ENCODE measurements at places on chromosomes 4 and X. TPM values are rescaled to one million over a fixed set of nuclear protein-coding genes. Genes with fewer than 3 reads are reported as not detected.

Gene FAAH2
- total RNA-seq = 5.1 TPM

Gene FRG2
- not detected for total RNA-seq

Gene CTAG2
- total RNA-seq = 17.3 TPM

Gene C4orf46
- 14.7 TPM for total RNA-seq

Gene SPANXD
- total RNA-seq = 13.9 TPM

Gene GYG2
- 2.4 TPM for total RNA-seq

Gene TRAM1L1
- 8.3 TPM for total RNA-seq

Gene IRS4
- total RNA-seq = 0.31 TPM

Gene PPEF1
- 24.6 TPM for total RNA-seq

Gene HSFX3
- 8.7 TPM for total RNA-seq

Gene TMA16
- 34.1 TPM for total RNA-seq

DNA sequence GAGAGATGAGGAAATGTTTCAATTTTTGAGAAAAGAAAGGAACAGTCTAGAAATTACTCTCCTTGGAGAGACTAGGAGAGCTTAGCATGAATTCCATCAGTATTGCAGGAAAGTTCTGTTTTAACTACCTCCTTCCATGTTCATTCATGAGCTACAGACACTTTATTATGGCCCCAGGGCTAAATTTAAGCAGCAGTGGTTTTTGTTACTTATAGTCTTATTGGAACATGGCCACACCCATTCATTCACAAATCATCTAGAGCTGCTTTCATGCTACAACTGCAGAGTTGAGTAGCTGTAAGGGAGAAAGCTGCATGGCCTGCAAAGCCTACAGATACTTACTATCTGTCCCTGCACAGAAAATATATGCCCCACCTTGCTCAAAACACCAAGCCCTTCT, 81.7 kb downstream of the SHISA3 start:
- DNase-seq = no peak

- no peak for DNase-seq
These were observed 177.8 kb downstream of the BANK1 start for GRCh38 chr4:101968364-101968763.

DNA sequence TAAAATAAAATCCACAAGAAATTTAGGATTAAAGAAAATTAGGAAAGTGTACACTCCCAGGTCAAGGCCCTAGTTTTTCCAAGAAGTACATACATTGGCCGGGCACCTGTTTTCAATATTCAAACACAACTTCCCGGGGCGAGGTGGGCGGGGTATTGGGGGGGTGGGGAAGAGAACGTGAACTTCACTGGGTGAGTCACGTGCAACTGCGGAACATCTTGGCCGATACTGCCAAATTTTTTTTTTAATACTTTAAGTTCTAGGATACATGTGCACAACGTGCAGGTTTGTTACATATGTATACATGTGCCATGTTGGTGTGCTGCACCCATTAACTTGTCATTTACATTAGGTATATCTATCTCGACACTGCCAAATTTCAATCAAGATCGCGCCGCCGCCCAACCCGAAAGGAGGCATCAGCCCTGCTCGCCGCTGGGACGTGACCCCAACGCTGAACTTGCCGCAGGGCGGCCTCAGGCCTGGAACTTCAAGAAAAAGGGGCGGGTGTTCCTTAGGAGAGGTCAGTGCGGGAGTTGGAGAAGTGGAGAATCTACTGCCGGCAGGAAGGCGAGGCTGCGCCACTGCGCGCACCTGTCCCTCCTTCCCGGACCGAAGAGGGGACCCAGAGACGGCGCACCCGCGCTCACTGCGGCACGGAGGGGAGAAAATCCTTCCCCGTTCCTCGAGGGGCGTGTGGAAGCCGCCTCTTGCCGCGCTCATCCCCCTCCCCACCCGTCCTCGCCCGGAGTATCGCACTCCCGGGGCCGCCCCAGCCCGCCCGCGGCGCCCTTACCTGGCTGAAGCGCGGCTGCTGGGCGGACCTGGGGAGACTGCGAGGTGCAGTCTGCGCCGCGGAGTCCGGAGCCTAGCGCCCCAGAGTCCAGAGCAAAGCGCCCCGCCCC, at the start of gene TEC:
Gene TEC (minus strand): TSS at position 883 of the 905 bp plus-strand sequence. CDS start 41,224 bp downstream, outside the sequence.
- peak; percentile 54 for DNase-seq

DNA sequence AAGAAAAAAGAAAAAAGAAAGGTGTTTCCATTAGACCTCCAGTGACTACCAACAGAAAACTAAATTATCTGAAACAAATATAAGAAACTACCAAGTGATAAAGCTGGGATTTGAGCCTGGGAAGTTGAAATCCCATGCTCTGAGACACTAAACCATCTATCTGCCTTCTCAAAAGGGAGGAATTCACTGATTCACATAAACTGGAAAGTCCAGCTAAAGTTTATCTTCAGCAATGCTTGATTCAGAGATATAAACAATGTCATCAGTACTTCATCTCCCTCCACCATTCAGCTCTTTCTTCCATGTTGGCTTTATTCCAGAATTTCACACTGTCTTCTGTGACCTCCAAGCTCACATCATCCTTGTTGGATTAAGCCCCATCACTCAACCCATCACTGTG, 96.3 kb downstream of the IQCM start:
- DNase-seq = no peak

- DNase-seq = no peak
These were observed 10.2 kb upstream of the MAGEB10 start for GRCh38 chrX:27797575-27797974.

- no peak for DNase-seq
These were observed 33.3 kb upstream of the SLC2A9 start for GRCh38 chr4:10054571-10055041.

DNA sequence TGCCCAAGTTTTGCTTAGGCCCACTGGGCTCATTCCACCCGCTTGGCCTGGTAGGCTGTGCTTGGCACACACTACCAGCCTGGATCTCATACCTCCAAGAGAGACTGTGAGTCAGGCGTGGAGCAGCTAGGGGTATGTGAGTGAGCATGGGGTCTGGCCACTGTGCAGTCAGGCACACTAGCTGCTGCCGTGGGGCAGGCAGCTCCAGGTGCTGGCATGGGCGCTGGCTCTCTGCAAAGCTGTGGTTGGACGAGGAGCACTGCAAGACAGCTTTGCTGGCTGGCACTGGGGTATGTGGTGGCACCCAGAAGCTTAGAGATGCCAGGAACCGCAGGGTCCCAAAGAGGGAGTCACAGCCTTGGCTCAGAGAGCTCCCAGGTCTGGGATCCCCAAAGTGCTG, 377.8 kb downstream of the KCTD8 start:
- DNase-seq = no peak

DNA sequence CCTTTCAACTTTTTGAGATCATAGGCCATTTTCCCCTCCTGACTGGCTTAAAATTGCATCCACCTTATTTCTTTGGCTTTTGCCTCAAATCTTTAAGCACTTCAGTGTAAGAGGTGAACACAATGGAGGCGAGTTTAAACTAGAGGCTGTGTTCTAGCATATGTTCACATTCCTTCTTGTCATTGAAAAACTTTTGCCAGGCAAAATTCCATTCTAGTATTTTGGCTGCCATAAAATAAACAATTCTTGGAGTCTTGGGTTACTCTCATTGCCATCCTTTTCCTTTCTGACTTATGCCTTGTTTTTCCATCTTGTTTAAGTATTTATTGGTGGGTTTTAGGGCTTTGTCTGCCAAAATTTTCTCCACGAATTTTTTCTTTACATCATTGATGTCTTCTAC, 137.3 kb upstream of the ANXA10 start:
- DNase-seq = no peak

DNA sequence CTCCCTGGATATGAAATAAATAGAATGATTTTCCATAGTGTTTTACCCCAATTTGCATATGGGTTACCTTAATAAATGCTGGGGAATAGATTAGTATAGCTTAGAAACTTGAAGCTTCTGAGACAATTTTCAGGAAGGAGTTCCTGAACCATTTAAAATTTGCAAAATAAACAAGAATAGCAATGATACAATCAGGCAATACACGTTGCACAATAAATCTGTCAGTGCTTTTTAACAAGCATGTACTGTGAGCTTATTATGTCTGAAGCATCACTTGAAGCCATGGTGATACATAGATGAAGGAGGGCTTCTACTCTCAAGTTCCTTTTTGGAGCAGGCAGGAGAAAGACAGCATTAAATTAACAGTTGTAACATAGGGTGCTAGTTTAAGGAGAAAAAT, 84.2 kb upstream of the WDFY3 start:
- no peak for DNase-seq

DNA sequence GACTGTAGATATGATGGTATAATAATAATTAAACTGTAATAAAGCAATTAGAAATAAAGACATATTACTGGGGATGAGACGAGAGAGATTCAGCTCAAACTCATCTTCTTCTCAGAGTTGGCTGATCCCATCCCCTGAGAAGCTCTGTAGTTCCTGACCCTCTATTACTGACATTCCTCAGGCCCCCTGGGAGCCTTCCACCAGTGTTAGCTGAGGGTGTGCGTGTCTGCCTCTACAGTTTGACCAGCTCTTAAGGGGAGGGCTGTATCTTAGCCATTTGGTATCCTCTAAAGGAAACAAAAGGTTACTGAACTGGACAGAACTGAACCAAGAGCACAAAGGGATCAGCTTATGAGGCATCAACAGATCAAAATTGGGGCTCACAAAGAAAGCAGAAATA, 11.2 kb downstream of the FHDC1 start:
- DNase-seq = no peak

DNA sequence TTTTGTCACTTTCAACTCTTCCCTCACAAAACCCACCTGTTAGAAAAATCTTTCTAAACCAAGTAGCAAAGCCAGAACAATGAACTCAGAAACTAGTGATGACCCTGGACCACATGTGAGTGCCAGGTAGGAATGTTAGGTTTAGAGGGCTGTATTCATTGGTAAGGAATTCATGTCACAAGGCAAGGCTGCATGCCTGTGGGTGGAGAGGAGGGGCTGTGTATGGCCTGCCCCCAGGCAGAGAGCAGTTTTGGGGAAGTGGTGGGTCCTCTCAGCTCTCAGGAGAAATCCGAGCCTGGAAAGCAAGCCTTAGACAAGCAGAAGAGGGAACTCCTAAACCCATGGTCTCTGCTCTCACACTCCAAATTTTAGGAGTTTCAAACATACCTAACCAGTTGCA, 2.4 kb downstream of the RNF175 start:
- no peak for DNase-seq

DNA sequence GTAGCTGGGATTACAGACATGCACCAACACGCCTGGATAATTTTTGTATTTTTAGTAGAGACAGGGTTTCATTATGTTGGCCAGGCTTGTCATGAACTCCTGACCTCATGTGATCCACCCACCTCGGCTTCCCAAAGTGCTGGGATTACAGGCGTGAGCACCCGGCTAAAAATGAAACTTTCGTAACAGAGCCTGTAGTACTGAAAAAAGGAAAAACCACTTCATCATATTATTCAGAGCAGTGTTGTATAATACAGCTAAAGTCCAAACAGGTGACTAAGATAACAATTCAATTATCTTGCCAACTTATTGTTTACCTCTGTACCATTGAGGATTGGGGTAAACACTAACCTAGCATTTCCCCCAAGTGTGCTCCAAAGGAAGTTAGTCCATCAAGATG, 43.9 kb upstream of the HPRT1 start:
- no peak for DNase-seq

DNA sequence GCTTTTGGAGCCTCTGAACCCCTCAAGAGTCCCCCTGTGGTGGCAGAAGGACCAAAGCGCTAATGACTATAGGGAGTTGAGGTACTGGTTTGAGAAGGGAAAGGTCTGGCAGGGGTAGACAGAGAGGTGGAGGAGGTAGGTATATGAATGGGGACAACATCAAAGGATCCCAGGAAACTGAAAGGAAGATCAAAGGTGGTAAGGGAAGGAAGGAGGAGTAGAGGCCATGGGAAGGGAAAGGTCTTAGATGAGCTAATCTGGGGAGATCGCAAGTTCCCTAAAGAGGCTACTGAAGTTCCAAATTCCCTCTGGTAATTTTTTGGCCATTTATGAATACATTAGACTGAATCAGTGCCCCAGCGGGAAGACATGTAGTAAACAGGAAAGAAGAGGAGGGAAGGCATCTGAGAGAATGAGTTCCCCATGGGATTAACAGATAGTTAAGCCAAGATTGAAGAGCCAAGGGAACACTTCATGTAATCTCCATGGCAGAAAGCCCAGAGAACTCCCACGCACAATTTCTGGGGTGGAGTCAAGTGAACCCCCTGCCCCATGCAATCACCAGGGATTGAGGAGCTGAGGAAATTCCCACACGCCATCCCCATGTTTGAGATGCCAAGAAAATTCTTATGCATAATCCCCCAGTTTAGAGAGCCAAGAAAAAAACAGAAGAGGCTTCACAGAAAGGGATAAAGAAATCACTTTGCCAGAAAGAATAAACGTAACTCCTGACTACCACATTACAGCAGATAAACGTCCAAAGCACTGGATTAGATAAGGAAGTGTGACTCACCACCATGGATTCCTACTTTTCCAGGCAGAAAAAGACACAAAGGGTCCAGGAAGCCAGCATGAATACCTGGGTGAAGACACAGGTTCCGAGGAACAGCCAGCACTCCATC, 25.8 kb downstream of the ZNF630 start:
- peak; percentile 54 for DNase-seq

GRCh38 chr4:53477038-53477565, 99.7 kb downstream of the FIP1L1 start:
- DNase-seq = no peak

- no peak for DNase-seq
These were observed 1036.2 kb upstream of the GRID2 start for GRCh38 chr4:91267543-91267942.

- DNase-seq = no peak
These were observed 187.8 kb downstream of the MID1IP1 start for GRCh38 chrX:38989076-38989475.

DNA sequence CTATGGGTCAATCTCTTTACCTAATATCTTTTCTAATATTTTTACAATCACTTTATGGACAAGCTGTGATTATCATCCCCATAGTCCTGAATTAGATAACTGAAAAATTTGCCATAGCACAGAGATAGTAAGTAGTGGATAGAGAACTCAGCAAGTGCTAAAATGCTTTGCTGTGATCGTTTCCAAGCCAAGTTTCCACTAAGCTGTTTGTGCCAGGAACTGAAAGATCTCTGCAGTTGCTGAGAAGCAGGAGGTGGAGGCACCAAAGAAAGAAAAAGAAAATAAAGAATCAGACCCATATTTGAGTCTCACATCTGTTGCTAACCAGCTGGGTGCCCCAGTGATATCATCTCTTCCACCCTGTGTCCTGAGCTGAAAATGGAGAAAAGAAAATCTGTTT, 605.6 kb upstream of the BOD1L1 start:
- DNase-seq = no peak

DNA sequence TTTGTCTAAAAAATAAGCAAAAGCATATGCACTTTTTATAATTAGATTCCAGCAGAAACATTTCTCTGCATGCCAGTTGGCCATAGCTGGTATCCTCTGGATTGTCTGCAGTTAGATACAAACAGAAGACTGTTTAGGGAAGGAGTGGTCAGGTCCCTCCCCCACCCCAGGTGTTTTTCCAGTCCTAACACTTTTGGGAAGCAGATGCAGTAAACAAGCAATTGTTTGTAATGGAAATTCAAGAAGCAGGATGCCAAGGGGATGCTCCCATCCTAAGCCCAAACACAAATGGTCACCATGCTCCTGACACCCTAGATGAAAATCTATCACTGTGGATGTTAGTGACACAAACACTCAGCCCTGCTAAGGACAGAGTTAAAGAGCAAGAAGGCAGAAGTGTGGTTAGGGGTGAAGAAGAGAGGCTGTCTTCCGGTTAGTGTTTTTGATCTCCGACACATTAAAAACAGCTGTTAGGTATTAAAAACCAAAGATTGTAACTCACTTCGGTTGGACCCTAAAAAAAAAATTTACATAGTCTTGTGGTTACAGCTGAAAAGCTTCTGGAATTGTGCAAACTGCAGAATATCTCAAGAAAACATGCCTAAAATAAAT, 7.9 kb downstream of the LEF1 start:
- no peak for DNase-seq
